SK-N-SH (cell line): ENCODE measurements at places on chromosomes 7 and 10.

- DNase-seq = no peak
These were observed 531.2 kb downstream of the HTR7 start for GRCh38 chr10:90326498-90327267.

DNA sequence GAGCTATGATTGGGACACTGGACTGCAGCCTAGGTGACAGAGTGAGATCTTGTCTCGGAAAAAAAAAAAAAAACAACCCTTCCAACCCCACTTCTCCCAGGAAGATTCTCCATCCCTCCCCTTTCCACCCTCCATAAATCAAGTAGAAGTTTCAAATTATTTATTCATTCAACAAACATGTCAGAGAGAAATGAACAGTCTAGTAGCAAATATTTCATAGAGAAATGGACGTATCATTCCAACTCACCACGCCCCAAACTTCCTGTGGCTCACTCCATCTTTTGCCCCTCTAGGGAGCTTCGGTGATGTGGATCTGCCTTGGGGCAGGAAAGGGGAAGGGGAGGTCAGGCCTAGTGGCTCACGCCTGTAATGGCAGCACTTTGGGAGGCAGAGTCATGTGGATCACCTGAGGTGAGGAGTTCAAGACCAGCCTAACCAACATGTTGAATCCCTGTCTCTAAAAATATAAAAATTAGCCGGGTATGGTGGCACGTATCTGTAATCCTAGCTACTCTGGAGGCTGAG, 638 bp upstream of the TRAPPC14 start:
- DNase-seq = peak; percentile 39

DNA sequence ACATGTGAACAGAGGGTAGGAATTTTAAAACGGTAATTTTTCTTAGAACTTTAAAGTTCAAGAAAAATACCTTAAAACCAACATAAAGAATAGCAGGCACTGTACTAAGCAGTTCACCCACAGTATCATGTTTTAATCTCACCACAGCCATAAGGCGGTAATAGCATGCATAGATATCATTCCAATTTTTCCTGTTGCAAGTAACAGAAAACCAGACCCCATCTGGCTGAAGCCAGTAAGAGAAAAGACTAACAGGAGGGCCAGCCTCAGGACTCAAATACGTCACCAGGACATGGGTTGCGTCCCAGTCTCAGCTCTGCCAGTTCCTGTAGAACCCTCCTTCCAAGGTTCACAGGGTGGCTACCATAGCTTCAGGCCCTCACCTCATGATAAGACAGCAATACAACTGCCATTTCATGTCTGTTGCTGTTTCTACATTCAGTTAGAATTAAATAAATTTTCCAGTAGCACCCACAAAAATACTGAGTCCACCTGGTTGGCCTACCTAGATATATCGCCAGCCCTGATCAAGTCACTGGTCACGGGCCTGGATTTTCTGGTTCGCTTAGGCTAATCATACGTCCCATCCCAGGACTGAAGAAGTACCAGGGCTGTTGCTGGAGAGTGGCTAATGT, 2.0 kb upstream of the RNF32 start:
- no peak for DNase-seq

- no peak for DNase-seq
These were observed 5.6 kb downstream of the DAGLB start for GRCh38 chr7:6442114-6442513.

GRCh38 chr7:16493266-16493665, 27.7 kb upstream of the SOSTDC1 start:
- DNase-seq = no peak

DNA sequence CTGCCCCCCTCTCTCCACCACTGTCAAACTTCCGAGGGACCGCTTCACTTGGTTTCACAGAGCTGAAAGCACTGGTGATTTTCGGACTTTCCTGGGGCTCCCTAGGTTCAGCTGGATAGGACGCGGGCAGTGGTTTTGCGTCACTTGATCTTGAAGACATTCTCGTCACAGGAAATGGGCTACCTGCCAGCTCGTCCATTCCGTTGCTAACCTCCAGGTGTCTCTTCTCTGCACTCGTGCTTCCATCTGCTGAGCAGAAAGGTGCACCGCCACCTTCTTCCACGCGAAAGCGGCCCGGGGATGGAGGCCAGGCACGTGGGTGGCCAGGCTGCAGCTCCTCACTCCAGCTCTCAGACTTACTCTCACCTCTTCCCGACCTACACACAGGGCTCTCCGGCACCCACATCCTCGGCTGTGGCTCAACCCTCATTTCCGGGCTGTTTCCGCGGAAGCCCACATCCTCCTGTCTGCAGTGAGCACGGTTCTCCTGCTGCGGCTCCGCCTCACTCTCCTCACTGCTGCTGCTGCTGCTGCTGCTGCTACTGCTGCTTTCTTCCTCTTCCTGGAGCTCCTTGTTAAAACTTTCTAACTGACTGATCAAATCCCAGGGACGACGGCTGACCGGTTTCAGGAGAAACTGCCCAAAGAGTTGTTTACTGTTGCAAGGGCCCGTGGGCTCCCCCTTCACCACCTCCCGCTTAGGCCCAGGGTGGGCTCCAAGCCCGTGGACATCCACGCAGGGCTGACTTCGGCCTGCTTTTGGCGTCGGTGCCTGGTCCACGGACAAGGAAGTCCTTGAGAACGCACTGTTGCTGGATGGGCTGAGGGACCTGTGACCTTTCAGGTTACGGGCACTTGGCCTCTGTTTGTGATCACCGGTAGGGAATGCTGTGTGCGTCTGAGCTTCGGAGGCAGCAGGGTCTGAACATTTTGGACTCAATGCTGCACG, 32.1 kb downstream of the JCAD start:
- no peak for DNase-seq

DNA sequence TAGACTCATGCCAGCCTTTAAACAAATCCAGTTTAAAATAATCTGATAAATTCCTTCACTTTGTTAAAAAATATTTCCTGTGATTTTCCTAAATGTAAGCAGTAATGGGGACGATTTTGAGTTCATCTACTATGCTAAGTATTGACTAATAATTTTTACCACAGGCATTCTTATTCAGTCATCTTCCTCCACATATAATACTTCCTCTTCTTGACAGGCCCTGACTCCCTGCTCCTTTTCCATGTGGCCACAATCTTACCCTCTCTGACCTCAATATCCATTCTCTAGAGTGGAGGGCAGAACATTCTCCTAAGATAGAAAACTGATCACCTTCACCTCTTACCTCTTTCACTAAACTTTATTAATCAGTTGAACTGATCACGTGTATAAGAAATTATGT, 7.8 kb downstream of the DNAJC2 start:
- no peak for DNase-seq

DNA sequence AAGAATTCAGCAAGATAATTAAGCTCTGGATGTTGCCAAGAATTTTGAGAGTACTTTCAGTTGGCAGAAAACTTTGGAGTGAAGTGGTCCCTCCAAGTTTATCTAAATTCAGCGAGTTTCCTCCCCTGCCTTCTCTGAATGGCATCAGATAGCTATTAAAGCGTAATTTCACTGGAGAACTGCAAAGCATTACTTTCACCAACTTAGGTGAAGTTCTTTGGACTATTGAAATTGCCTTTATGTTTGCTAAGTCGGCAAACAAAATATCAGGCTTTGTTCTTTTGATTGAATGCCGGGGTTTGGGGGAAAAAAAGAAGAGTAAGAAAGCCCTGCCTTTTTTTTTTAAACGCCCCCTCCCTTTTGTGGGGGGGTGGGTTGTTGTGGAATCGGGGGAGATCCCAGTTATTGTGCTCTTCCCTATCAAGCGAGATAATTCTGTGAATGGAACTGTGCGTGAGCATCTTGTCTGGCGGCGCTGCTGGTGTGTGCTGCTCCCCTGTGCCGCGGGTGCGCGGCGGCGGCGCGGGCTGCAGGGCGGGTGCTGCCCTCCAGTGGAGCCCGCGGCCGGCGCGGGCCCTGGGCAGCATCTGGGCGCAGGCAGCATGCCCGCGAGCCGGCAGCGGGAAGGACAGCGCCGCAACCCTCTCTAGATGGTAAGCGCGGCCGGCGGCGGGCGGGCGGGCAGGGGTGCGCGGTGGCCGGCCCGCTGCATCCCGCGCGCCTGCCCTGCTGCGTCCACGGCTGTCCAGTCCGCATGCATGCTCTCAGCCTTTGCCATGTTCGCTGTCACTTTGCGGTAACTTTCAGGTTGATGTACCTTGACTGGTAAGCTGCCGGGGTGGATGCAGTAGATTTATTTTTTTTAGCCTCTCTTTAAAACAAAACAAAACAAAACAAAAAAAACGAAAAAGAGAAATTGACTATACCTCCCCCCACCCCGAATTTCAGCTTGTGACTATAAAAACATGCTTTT, 176.5 kb downstream of the TCF7L2 start:
- peak; percentile 94 for DNase-seq

DNA sequence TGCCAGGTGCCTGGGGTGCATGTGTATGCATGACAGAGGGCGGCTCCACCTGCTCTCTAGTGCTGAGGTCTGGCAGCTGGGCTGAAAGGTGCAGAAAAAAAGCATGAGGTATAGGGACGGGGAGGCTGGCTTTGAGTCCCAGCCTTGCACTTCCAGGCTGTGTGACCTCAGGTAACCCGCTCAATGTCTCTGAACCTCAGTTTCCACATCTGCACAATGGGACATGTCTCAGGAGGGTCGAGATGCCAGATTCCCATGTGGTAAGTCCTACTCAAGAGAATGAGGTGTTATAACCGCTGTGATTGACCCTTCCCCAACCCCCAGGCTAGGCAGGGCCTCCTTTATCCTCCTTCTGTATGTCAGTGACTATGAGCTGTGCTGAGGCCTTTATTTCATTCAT, 48.8 kb downstream of the ARHGAP22 start:
- DNase-seq = no peak

GRCh38 chr7:74304550-74304949, 15.3 kb downstream of the CLIP2 start:
- DNase-seq = no peak

- DNase-seq = peak; percentile 92
These were observed at the start of gene FZD8 for GRCh38 chr10:35642035-35642792. FZD8 (minus strand) TSS chr10:35642296; CDS start chr10:35641429, 867 bp downstream.

- DNase-seq = no peak
These were observed 21.3 kb downstream of the CYCS start for GRCh38 chr7:25103773-25104172.

DNA sequence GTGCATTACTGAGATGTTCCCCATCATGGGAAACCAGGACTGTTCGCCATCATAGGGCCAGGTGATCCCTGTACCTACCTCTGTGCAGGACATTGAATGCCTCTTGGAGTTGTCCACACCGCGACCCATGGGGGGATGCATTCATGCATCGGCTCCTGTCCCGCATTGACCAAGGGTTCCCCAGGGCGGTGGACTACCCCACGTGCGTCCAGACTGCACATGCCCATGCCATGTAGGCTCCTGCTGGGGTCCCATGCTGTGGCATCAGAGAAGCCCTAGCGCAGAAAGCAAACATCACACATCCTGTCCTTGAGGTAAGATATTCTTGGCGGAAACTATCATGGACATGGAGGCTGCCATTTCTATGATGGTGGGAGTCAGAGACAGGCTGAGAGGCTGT, 121.6 kb upstream of the UNC5B start:
- no peak for DNase-seq

- no peak for DNase-seq
These were observed 342.7 kb upstream of the KLF6 start for GRCh38 chr10:4127518-4128315.

GRCh38 chr7:8146106-8146787, 115.7 kb downstream of the ICA1 start:
- DNase-seq = no peak

DNA sequence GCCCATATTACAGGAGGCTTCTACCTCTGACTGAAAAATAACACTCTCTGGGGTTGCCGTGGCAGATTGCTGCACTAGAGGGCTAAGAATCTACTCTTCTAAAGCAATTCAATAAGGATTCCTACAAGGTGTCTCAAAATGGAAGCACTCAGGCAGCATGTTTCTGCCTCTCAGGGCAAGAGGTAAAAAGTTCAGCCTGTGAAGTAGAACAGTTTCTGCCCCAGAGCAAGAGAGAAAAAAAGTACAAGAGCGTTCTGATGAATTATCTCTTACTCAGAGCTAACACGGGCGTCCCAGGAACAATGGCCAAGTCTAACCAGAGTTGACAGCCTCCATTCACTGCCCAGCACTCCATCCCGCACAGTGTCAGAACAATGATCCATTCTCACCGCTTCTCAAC, 71.3 kb upstream of the TES start:
- DNase-seq = no peak

DNA sequence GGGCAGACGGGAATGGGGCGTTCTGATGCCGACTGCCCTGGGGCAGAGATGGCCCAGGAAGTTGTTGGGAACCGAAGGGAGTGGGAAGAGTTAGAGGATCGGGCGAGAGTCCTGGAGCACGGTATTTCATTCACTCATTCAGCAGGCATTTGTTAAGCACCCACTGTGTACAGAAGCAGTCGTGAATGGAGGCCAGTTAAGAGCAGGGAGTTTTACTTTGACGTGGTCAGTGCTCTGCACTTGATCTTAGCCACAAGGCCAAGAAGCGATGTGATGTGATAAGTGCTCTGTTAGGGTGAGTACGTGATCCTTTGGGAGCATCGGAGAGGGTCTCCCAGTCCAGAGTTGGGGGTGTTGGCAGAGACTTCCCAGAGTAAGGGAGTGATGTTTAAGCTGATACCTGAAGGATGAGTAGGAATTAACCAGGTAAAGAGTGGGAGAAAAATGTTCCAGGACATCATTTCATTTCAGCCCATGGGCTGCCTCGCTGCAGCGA, 890 bp downstream of the ZFYVE27 start:
- no peak for DNase-seq

DNA sequence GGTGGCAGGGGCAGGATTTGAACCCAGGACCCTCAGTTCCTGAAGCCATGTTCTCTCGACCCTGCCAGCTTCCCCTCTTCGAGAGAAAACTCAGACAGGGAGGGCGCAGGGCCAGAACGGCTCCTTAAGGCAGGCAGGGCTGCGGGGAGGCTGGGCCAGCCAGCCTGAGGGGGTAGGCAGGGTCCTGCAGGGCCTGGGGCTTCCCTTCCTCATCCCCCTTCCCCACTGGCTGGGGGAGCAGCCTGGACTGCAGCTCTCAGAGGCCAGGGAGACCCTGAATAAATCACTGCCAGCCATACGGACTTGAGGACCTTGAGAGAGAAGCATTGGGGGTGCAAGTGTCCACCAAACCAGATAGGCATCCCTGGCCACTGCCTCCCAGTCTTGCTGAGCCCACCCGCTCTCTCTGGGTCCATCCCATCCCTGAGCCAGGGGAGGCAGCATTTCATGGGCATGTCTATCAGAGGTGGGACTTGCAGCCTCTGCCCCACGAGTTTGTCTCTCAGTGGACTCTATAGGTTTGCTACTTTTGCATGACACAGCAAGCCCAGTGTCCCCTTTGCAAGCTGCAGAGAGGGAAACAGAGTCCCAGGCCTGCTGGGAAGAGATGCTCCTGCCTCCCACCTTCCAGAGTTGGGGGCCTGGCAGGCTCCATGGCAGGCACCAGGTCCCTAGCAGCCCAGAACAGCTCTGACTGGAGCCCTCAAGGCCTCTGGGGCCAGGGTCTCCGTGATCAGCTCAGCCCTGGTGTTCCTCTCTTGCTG, 70.9 kb downstream of the MYL10 start:
- DNase-seq = no peak

DNA sequence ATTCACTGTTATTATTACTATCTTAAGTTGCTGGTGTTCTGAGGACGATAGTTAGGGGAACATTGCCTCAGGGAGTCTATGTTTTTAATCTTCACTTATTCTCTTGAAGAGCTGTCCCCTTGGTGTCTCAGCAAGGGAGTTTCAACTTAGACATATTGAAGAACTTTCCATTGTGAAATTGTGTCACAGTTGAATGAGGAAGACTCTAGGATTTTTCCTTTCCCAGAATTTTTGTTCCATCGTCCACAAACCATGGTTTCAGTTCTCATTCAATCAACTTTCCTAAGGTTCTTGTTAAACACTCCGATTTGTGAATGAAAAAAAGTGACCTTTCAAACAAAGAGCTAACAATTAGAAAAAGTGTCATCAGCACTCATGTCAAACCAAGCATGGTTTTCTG, 128.3 kb downstream of the GATA3 start:
- no peak for DNase-seq

- no peak for DNase-seq
These were observed 894 bp downstream of the SLC13A4 start for GRCh38 chr7:135726911-135727673.
